Mesenteric fat pad (tissue), 1 donor: ENCODE measurements at places on chromosomes 5 and 9. TPM values are rescaled to one million over a fixed set of nuclear protein-coding genes. Genes with fewer than 3 reads are reported as not detected.

DNA sequence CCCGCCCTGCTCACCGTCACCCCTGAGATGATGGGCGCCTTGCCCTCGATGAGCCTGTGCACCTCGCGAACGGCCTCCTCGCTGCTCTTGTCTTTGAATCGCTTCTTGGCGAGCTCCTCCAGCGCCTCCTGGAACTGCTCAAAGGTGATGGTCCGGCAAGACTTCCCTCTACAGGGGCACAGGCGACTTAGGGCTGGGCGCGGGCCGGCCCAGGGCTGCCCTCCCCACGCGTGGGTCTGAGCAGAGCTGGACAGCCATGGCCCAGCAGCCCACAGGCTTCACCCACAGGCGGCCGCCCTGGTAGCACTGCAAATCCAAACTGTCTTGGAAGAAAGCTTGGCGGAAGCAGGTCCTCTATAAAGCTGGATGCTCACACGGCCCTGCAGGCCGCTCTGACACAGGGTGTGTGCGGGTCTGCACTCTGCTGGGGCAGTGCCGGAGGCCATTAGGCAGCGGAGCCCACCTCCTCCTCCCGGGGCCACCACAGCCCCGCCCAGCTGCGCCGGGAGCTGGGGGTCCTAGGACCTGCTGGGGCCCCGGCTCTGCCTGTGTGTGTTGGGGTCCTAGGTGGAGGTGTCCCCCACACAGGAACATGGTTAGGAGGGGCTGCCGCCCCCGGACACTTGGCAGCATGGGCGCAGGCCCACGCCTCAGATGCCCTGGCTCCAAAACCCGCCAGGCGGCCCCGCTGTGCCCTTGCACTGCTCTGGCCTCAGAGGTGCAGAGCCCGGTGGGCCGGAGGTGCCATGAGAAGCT, 27.0 kb downstream of the TPPP start:
- DNase-seq: no peak

- no peak for DNase-seq
Observed at GRCh38 chr9:112125951-112126388, 49.1 kb downstream of the SUSD1 start.

- DNase-seq: no peak
Observed at GRCh38 chr9:97969014-97969413, 14.1 kb upstream of the ANP32B start.

Gene SFXN1
- 21.3 TPM for total RNA-seq

Gene CCNI2
- not detected for total RNA-seq

GRCh38 chr5:851553-851952, 767 bp upstream of the ZDHHC11 start:
- peak; percentile 86 for DNase-seq

Gene CNTNAP3
- 7.9 TPM for total RNA-seq

DNA sequence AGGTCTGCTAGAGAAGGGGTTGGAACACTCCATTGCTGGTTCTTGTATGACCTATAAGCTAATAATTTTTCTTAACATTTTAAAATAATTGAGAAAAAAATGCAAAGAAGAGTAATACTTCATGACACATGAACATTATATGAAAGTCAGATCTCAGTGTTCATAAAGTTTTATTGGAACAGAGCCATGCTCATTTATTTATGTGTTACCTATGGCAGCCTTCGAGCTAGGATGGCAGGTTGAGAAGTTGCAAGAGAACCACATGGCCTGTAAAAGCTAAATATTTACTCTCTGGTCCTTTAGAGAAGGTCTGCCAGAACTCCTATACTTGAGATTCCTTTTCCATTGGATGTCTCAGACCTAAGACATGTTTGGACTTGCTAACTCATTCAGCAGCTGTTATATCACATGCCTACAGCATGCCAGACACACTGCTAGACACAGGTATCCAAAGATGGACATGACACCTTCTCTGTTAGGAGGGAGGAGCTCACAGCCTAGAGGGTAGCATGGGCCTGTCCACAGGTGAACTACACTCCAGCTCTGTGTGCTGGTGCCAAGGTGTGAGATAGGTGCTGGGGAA, 304.3 kb downstream of the ARHGAP26 start:
- DNase-seq: no peak

Gene NTNG2
- 2.0 TPM for total RNA-seq

GRCh38 chr5:124061663-124062062, 549.7 kb downstream of the CSNK1G3 start:
- DNase-seq: no peak
